Endothelial cell (in vitro differentiated cells): ENCODE measurements at places on chromosomes 4 and X.

- DNase-seq: no peak
Measured at GRCh38 chr4:21738821-21739220, 209.8 kb downstream of the KCNIP4 start.

GRCh38 chrX:14899607-14900006, 26.4 kb downstream of the MOSPD2 start:
- no peak for DNase-seq

DNA sequence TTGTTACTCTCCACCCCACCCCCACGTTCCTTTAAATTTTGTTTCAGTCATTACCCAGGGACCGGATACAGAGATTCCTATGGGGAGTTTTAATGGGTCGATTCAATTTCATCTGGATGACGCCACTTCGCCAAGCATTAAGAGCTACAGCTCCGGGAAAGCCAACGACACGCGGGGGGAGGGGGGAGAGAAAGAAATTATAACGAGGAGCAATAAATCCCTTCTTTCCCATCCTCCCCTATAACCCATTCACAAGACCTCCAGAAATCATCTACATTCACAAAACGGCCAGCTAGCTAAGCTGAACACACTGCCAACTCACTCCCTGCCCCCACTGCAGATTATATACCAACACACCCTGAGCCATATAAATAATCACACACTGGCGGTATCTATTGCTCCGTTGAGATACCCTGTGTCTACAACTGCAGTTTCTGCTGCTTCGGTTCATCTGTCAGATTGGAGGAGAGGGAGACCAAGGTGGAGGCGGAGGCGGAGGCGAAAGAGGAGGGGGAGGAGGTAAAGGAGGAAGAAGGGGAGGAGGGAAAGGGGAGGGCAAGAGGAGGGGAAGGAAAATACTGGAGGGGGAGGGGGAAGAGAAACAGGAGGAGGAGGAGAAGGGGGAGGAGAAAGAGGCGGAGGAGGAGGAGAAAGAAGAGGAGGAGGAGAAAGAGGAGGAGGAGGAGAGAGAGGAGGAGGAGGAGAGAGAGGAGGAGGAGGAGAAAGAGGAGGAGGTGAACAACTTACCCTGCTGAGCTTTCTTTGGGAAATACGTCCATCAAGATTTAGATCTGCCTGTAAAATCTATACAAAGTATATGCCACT, 113.9 kb upstream of the VAMP7 start:
- DNase-seq: peak; percentile 6

- no peak for DNase-seq
Measured at GRCh38 chr4:21290562-21290961, 590.3 kb downstream of the PACRGL start.

GRCh38 chr4:76984788-76985211, 35.2 kb downstream of the SEPTIN11 start:
- DNase-seq: no peak

DNA sequence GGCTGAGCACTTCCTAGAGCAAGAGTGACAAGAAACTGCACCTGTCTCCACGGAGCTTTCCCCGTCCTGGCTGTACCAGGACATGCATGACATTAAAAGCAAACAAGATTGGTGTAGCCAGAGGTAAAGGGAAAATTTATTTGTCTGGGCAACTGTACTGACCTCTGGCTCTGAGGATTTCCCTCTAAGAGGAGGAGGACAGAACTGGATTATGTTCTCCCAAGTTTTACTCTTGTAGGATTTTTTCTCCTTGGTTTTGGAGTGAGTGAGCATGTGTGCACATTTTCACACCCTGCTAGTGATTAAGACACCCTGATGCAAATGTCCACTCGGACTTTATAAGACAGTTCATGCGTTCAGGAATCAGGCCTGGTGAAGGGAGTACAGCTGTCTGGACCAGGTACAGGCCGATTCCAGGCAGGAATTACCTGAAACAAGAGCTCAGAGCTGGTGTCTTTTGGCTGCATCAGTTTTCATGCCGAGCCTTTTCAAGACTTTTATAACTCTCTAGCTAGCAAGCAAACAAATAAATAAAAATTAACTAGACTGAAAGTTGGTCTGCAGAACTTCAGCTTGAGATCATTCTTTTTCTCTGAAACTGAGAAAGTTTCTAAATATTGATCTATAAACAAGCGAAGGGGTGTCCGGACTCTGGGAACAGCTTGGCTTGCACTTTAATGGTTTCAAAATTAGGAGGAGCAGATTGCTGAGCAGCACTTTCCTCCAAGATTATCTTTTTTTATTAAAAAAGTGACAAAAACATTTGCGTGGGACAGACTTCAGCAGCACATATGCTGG, 51.3 kb upstream of the SPRY1 start:
- no peak for DNase-seq

DNA sequence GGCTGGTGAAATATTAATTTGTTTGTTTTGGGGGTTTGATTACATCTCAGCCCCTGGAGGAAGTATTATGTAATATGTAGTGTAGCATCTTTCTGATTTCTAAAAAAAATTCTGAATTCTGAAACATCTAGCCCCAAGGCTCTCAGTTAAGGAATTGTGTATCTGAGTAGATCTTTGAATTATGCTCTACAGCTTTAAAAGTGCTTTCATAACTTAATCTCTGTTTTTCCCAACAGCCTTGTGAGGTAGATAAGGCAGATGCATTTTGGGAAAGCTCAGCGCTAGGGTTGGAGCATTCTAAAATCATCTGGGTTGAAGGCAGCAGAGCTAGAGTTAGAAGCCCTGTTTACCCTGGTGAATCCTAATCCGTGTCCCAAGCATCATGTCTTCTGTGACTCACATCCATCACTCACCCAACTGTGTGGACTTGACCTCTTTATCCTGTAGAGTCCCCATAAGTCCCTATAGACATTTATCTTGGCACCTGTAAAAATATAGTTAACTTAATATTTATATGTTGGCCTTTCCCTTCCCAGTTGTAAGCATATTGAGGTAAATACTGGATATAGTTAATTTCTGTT, 49.8 kb downstream of the FNIP2 start:
- DNase-seq: no peak

GRCh38 chr4:54155936-54156335, 56.0 kb downstream of the GSX2 start:
- no peak for DNase-seq

- no peak for DNase-seq
Measured at GRCh38 chr4:150368667-150369066, 213.3 kb upstream of the MAB21L2 start.

DNA sequence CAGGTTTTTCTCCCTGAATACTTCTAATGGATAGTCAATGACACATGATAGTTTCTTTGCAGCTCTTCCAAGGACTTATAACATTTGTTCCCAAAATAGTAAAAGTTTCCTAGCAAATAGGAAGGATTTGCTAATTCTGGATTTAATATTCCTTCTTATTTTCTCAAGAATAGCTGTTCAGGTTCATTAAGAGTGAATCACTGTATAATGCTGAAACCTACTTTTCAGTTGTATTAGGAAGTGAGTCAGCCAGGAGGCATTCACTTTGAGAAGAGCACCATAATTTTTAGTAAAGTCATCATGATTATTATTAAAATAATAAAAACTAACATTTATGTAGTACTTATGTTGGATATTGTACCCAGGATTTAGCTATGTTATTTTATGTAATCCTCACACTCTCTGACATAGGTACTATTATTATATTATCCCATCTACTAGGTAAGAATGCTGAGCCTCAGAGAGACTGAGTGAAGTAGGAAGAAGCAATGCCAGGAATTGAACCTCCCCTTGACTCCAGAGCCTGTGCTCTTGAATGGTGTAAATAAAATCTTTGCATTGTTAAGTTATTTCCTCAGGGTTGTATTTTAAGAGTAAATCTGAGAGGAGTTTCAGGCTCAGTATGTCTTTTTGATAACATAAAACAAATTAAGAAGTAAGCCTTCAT, 114.8 kb downstream of the REELD1 start:
- DNase-seq: no peak

DNA sequence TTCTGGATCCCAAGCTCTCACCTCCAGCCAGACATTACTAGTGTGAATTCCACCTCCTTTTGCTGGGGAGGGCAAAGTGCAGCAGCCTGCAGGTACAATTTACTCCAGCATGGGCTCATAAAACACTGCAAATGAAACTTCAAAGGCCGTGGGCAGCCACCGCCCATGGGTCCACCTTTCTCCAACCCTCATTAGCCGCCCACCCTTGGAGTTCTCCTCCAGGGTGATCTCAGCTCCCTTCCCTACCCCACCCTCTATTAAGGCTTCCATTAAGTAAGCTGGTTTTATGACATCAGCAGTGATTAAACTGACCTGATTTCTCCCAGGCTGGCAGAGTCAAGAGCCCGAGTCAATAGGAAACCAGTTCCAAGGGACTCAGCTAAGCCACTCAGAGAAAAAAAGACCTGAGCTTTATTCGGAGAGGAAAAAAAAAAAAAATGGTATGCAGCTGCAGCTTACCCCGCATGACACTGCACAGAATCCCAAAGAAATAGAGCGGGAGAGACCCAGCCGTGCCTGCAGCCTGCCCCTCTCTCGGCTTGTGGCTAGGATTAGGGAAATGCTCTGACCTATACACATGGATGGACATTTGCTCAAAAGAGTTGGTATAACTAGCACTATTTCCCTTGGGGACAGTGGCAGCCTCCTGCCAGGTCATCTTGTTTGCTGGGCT, 319.6 kb downstream of the PTTG2 start:
- DNase-seq: no peak

DNA sequence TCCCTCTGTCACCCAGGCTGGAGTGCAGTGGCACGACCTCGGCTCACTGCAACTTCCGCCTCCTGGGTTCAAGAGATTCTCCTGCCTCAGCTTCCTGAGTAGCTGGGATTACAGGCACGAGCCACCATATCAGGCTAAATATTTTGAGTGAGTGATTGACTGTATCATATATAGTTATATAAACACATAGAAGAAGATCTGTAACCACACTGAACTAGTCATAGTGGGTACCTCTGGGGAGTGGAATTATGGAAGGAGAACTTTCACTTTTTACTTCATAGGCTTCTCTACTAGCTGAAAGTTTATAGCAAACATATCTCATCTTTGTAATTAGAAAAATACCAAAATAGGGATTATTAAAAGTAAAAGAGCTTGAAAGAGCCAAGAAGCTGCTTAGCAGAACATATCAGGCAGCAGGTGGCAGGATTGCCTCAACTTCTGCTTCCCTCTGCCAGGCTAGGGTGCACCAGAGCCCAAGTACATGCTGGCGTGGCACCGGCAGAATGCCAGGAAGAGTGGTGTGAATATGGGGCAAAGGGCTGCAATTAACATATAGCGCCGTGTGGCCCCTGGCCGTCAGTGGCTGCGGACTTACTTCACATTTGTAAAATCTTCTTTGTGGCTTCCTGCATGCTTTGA, 39.5 kb upstream of the CD40LG start:
- DNase-seq: peak; percentile 3

DNA sequence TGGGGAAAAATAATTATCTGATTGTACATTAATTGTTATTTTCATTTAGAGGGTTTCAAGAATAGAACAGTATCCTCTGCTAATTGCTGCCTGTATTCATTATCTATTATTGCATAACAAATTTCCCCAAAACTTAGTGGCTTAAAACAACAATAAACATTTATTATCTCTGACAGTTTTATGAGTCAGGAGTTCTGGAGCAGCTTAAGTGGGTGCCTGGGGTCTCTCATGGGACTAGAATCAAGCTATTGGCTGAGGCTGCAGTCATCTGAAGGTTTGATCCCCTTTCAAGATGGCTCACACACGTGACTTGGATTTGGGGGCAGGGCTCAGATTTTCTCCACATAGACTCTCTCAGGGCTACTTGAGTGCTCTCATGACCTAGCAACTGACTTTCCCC, 98.1 kb upstream of the JADE1 start:
- DNase-seq: no peak

- no peak for DNase-seq
Measured at GRCh38 chrX:18203631-18204030, 17.1 kb downstream of the BEND2 start.

DNA sequence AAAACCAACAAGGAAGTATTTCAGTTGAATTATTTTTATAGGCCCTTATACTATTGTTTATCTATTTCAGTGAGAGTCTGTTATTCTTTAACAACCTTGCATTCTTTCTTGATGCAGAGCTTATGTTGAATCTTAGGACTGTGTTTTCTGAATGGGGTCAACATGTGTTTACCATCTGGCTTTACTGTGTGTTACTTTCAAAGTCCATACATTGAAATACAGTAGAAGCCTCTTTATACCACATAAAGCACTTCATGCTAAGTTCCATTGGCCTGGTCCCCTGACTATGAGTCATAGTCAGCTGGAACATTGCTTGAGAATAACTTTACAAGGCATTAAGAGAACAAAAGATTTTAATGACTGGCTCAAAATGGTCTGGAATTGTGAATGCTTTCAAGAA, 152.6 kb downstream of the GASK1B start:
- DNase-seq: no peak
